ENCODE measurements at places on chromosomes 16 and 17.

DNA sequence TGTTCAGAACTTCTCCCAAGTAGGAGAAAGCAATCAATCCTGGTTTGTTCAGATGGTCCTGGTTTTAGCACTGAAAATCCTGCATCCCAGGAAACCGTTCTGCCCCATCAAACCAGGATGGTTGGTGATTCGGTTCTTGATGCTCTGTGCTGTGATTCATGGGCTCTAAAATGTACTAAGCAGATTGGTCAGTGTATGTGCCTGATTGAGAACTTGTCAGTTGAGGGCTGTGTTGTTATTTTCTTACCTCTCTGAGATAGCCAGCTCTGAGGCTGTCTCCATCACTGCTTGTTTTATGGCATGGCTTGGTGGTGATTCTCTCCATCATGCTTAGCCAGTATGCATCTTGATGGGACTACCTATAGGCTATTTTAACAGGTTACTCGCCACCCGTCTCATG lies 246.9 kb upstream of the RBFOX1 start:
- no peak for DNase-seq

DNA sequence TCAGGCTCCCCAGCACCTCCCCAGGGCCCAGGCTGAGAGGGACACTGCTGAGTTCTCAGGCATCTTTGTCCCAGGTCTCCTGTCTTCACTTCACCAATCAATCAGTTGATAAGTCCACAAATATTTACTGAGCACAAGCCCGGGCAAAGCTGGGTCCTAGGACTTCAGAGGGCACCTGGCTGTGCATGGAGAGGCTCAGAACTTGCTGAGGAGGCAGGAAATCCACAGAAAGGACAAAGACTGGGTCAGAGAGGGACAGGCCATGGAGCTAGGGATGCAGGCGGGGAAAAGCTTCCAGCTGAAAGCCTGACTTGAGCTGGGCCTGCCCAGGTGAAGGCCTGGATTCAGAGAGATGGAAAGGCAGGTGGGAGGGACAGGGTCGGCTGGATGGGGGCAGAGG lies 33.2 kb upstream of the C1QL1 start:
- no peak for DNase-seq

- DNase-seq, result no peak
Observed at GRCh38 chr17:31318851-31319661, 2.4 kb downstream of the EVI2A start.

DNA sequence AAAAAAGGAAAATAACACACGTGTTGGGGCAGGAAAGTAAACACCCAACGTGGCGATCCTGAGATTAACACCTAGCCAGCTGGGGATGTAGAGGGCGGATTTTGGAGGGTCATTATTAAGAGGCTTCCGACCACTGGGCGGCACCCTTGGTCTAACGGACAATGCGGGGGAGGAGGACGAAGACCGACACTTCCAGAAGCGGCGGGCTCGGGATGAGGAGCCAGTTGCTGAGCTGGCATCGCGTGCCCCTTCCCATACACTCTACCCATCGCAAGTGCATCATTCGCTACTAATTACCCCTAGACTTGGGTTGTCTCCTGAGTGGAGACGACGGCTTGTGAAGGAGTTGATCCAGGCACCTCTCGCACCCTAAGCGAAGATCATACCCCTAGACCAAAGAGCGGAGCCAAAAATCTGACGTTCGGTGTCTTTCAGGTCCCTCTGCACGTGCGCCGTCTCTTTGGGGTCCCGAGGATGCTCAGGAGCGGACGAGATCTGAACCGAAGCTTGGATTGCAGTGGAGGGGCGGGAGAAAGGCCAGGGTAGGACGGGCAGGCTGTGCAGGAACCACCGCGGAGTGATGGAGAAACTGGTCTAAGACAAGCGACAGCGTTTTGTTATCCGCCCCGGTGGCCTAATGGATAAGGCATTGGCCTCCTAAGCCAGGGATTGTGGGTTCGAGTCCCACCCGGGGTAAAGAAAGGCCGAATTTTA lies 17.6 kb downstream of the ZNF213 start:
- peak; percentile 93 for DNase-seq

GRCh38 chr16:4002121-4002520 lies 114.1 kb downstream of the ADCY9 start:
- no peak for DNase-seq

DNA sequence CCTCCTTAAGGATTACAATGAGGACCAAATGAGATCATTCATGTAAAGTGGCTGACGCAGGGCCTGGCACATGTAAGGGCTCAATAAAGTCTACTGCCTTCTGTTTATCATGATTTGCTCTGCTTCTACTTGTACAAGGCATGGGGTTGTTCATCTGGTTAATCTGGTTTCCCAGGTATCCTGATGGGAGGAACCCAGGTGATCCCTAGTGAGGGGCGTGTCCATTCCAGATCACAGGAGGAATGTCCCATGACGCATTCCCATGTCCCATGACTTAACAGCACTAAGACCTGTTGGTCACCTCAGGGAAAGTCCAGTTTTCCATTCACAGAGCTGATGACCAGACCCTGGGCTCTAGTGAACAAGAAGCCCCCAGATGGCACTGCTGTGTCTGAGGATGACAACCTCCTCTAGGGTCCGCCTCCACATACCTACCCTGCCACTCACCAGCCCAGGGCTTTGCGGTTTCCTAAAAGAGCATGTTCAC lies 11.5 kb upstream of the TPPP3 start:
- no peak for DNase-seq

GRCh38 chr16:70407811-70408274 lies 31.1 kb downstream of the ST3GAL2 start:
- DNase-seq, result no peak

GRCh38 chr17:82077617-82078358 lies 12.2 kb upstream of the DUS1L start:
- no peak for DNase-seq

DNA sequence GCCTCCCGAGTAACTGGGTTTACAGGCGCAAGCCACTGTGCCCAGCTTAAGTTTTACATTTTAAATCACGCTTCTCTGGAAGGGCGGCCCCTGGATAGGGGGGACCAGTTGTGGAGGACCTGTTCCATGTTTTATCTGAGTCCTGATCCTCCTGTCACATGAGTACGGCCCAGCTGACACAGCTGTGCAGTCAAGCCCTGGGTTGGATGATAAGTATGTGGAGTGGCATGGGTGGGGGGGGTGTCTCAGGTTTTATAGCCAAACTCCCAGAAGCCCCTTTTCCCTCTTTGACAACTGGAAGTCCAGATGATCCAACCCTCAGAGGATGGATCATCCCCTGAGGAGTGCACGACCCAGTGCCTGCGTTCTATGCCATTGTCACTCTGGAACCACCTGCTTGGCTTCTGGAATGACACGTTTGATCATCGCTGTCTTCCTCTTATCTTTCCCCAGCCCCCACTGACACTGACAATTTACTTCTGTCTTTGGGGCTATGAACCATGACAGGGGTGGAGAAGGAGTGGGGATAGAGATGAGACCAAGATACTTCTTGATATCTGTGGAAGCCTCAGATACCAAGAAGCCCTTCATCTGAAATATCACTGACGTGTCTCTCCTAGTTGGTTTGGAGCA lies 191.2 kb downstream of the MSI2 start:
- DNase-seq, result no peak

GRCh38 chr16:56199164-56199563 lies 7.9 kb downstream of the GNAO1 start:
- DNase-seq, result no peak

DNA sequence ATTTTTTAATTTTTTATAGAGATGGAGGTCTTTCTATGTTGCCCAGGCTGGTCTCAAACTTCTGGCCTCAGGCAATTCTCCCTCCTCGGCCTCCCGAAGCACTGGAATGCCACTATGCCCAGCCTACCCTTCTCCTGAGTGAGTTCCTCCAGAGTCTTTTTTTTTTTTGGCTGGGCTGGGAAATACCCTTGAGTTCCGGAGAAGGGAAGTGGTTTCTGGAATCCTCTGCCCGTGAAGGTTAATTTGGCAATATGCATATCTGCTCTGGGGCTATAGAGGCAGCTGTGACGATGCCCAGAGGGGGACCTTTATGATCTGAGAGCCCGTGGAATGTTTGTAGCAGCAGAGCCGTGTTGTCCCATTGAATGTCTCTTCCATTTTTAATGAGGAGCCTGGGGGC lies 217.5 kb downstream of the RBFOX1 start:
- no peak for DNase-seq

DNA sequence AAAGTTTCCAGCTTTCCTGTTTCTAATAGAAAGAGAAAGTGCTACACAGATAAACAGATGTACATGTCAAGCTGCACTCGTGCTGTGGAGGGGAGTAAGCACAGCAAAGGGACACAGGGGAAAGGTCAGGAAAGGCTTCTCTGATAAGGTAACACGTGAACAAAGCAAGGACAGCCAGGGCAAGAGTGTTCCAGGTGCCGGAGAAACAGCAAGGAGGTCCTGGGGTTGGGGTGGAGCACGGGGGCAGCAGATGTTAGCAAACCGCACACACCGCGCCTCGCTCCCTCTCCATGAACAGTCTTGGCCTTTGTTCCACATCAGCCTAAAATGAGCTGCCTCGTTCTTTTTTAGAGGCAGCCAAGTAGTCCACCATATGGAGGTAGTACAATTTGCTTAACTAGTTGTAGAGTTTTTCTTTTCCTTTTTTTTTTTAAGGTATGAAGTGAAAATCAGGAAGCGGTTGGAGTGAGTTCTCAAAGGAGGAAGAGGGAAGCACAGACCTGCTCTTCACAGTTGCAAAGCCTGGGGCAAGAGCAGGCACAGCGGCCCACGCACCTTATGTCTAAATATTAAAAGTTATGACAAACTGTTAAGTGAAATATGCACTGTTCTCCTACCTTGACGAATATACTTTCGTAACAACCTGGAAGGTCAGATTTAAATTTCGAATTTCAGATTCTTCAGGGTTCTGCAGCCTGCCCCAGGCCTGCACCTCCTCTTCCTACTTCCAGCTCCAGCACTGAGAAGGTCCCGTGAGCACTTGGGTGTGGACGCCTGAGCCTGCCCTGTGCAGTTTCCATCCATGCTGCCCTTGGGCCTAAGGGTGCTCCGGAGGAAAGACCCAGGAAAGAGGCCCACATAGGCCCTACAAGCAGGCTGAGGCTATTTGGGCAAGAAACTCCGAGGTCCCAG lies 41.5 kb upstream of the RPH3AL start:
- no peak for DNase-seq

GRCh38 chr17:76716146-76716838 lies 5.5 kb upstream of the MXRA7 start:
- no peak for DNase-seq

GRCh38 chr16:49716339-49716934 lies 139.5 kb downstream of the ZNF423 start:
- DNase-seq, result no peak

- DNase-seq, result no peak
Observed at GRCh38 chr17:48630925-48631692, 5.0 kb upstream of the HOXB9 start.

- DNase-seq, result no peak
Observed at GRCh38 chr16:56851671-56852400, 13.2 kb upstream of the SLC12A3 start.

GRCh38 chr17:32350666-32351418 lies 885 bp downstream of the ZNF207 start:
- DNase-seq, result no peak

DNA sequence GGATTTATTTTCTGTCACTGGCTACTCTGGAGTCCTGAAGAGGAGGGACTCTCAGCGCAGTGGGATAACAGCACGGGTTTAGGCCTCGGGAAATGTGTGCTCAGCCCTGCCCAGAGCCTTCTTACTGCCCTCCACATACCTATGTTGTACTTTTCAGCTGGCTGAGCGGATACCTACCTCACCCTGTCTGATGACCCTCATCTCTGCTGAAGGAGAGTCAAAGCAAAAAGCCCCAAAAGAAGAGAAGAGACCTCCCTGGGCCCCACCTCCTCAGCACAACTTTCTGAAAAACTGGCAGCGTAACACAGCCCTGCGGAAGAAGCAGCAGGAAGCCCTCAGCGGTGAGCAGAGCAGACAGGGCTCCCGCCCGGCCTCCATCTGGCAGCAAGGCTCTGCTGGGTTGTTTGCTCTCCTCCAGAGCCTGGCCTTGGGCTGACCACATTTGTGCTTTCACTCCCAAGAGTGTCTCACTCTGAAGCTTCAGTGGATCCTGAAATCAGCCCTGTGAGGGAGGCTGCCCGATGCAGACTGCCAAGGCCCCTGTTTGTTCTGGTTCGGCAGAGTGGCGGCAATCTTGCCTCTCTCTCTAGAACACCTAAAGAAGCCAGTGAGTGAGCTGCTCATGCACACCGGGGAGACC lies 10.3 kb downstream of the MYCBPAP start:
- DNase-seq, result no peak

DNA sequence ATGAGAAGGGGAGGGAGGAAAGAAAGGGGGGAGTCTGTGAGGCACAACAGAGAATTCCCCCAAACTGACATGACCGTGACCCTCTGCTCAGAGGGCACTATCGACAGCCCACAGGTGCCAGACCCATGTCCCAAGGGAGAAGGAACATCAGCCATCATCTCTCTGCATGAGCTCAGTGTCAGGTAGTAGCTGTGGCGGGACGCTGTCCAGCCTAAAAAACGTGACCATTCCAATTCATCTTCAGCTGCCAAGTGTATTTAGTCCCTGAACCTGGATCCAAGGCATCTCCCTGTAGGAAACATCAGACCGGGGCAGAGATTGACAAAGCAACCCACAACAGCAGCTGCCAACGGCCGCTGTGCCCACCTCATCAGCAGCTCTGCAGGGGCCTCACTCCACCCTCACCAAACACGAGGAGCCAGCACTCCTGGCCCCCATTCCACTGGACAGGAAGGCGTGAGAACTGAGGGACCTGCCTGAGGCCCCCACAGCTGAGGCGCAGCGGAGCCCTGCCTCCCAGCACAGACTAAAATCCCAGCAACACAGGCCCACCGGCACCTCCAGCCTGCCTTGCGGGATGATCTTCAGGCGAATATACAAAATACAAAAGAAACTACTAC lies 8.6 kb downstream of the TAF1C start:
- DNase-seq, result no peak

DNA sequence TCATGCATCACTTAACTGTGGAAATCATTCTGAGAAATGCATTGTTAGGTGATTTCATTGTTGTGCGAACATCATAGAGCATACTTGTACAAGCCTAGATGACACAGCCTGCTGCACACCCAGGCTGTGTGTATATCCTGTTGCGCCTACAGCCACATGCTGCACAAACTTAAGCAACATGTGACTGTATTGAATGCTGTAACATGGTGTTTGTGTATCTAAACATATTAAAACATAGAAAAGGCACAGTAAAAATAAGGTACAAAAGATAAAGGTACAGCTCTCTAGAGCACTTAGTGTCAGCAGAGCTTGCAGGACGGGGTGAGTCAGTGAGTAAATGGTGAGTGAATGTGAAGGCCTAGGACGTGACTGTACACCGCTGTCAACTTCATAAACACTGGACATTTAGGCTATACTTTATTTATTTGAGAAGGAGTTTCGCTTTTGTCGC lies 11.9 kb downstream of the FOXK2 start:
- DNase-seq, result no peak

GRCh38 chr16:53041320-53042051 lies 11.2 kb downstream of the CHD9NB start:
- DNase-seq, result no peak

- DNase-seq, result no peak
Observed at GRCh38 chr16:70483426-70483825, 29.0 kb downstream of the FCSK start.

GRCh38 chr16:81008505-81008789 lies 1.4 kb downstream of the CENPN start:
- no peak for DNase-seq

Measured in dorsolateral prefrontal cortex (tissue), 122 donors.